Aorta (tissue), 5 donors: ENCODE measurements at places on chromosomes 6 and 20.

DNA sequence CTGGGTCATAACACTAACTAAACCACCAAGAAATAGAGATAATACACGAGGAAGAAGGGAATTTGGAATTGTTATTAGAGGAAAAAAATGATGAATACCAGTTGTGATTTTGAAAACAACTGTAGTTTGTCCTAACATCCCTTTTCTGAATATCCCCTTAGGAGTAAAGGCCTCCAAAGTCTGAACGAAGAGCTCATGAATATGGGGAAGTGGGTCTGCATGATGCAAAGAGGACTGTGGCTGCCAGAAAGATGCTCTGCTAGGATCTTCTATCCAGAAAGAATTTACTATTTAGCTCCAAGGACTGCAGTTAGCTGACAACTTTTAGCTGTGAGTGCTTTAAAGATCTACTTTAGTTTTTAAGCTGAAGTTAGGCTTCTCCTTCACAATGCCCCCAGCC lies 308.8 kb upstream of the HS3ST5 start:
- no peak for DNase-seq

GRCh38 chr6:132972971-132973370 lies 158.6 kb downstream of the RPS12 start:
- no peak for DNase-seq

- DNase-seq: no peak
Measured at GRCh38 chr20:4449957-4450715, 271.6 kb upstream of the PRND start.

DNA sequence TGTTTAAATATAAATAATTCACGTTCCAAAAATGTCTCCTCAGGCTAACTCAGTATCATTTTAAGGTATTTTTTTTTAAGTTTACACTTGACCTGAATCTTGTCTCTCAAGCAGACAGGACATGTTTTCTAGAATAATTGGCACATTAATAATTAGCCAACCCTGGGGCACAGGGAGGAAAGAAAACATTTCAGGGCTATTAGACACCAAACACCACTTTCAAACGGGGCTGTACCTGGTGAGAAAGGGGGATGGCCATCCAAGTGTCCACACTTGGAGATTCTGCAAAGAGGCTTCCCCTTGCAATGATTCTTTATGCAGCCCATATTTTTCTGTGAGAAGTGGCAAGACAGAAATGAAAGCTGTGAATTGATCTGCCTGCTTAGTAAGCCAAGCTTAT lies 560.8 kb downstream of the CD109 start:
- no peak for DNase-seq

GRCh38 chr6:110738899-110739365 lies 76.3 kb downstream of the CDK19 start:
- DNase-seq: no peak

DNA sequence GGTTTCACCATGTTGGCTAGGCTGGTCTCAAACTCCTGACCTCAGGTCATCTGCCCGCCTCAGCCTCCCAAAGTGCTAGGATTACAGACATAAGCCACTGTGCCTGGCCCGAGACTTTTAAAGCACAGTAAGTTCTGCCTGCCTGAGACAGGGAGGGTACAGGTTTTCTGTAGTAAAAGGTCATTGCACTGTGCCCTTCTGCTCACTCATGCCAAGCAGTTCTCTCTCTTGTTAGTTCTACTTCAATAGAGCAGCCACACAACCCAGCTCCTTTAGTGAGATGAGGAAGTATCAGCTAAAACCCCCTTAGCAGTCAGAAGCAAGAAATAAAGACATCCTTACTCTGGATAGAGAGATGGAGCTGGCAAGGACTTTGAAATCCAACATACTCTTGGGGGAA lies 52.4 kb upstream of the ARMH2 start:
- no peak for DNase-seq

DNA sequence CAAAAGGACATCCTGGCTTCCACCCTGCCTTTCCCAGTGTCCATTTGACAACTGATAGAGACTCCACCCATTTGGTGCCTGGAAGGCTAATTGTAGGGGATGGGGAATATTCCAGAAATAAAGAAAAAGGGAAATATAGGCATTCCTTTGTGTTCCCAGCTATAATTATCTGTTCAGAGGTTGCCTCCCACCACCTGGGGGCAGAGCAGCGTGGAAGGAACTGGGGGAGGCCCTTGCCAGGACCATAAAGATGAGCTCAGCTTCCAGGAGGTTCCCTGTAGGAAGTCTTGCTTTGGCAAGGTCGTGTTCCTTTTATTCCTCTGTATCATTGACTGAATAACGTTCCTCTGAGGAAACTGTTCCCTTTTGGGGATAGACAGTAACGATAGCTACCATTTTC lies 214.7 kb downstream of the TFAP2C start:
- DNase-seq: no peak

DNA sequence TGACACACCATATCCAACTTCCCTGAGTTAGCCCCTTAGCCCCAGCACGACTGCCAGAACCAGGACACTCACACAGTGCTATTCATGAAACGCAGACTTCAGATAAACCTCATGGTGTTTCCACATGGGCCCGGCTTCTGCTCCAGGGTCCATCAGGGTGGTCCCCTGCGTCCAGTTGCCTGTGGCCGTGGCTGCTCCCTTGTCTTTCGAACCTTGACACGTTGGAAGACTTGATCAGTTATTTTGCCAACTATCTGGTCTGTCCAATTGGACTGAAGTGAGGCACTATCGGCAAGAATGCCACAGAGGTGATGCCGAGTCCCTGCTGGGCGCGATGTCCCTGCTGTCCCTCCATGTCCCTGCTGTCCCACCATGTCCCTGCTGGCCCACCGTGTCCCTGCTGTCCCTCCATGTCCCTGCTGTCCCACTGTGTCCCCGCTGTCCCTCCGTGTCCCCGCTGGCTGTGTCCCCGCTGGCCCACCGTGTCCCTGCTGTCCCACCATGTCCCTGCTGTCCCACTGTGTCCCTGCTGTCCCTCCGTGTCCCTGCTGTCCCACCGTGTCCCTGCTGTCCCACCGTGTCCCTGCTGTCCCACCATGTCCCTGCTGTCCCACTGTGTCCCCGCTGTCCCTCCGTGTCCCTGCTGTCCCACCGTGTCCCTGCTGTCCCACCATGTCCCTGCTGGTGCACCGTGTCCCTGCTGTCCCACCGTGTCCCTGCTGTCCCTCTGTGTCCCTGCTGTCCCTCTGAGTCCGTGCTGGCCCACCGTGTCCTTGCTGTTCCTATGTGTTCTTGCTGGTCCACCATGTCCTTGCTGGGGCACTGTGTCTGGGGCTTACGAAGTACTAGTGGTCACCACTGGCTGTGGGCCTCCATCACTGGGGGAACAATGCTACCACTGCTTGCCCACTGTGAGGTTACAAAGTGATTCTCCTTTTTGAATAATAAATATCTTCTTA lies 251.4 kb downstream of the DLL1 start:
- peak; percentile 46 for DNase-seq
